ENCODE measurements at places on chromosomes 12 and 14.
A peak's percentile ranks its signal among the peaks of the same experiment; 100 is the strongest.

DNA sequence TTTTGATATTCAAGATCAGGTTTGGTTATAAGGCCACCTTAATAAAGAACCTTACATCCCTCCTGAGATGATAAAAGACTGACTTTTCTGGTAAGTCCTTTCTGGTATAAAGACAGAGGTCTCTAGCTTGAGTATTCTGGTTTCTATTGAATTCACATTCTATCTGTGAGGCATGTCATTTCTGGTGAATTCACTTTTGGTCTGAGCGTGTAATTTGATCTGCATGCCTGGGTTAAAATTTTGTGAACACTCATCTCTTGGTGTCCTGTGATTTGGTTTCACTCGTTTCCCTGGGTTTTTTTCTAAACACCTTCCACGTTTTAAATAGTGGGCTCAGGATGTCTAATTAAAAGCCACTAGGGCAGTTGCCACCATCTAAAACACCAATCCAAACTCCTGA, 12.2 kb downstream of the EIF5 start:
- H3K36me3 ChIP-seq, result peaks cover 23% of the 10 kb centered on the region
- H3K4me1 ChIP-seq, result peaks cover 16% of the 10 kb centered on the region
- DNase-seq, result no peak
- no peak overlapping the region for H3K4me3 ChIP-seq
- no peaks in the 10 kb centered on the region for H3K27me3 ChIP-seq

DNA sequence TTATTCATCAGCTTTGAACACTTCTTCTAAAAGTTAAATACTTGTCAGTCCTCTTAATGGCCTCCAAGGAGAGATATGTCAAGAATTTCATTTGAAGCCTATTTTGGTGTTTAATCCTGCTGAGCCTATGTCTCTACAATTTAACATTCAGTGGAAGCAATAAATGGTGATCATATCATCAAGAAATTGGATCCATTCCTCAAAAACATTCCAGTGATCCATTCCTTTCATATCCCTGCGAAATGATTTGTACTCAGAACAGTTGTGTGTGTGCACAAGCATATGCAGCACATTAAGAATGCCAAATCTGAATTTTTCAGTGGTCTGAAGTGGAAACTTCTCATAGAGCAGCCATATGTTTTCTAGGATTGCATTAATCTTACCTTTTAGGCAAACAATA, 373.7 kb upstream of the SYT1 start:
- H3K36me3 ChIP-seq, result no peaks in the 10 kb centered on the region
- no peaks in the 10 kb centered on the region for H3K27me3 ChIP-seq
- H3K4me3 ChIP-seq, result no peak overlapping the region
- no peaks in the 10 kb centered on the region for H3K4me1 ChIP-seq
- no peak overlapping the region for H3K27ac ChIP-seq
- no peak for DNase-seq

DNA sequence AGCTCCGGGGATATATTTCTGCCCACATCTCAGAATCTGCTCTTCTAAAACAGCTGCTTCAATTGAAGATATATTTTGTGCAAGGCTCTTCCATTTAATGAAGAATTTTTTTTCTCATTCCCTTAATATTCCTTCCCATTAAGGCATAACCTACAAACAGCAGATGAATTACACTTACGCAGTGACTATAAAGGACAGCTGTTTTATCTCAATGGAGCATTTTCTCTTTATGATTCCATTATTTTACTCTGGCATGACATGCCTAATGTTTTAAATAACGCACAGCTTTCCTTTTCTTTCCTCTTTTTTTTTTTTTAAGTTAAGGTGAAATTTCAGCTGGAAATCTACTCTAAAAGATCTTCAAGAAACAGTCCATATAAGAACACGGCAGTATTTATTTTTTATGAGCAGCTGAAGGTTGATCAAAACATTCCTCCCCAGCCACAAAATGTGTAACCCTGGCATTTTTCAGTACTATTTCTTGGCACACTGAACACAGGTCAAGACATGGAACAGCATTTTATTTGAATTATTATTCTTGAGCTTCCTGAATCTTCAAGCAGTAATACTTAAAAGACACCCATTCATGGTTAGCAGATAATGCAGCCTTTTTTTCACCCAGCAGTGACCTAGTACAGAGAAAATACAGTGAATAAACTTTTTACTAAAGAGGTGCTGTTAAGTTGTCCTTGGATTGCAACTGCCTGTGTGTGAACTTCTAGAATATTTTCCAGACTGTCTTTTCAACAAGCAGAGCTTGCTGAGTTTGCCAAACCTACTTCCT, 118.1 kb upstream of the FOXN3 start:
- no peak overlapping the region for H3K4me3 ChIP-seq
- no peaks in the 10 kb centered on the region for H3K4me1 ChIP-seq
- no peaks in the 10 kb centered on the region for H3K27me3 ChIP-seq
- no peak overlapping the region for H3K27ac ChIP-seq
- no peak for DNase-seq

- H3K4me1 ChIP-seq, result no peaks in the 10 kb centered on the region
- no peak for DNase-seq
- no peak overlapping the region for H3K4me3 ChIP-seq
- H3K36me3 ChIP-seq, result no peaks in the 10 kb centered on the region
- no peak overlapping the region for H3K27ac ChIP-seq
- no peaks in the 10 kb centered on the region for H3K27me3 ChIP-seq
These were observed 48.7 kb downstream of the RBM19 start for GRCh38 chr12:113917393-113917792.

- H3K4me1 ChIP-seq, result no peaks in the 10 kb centered on the region
- no peak overlapping the region for H3K27ac ChIP-seq
- H3K4me3 ChIP-seq, result no peak overlapping the region
- no peak for DNase-seq
- H3K27me3 ChIP-seq, result no peaks in the 10 kb centered on the region
These were observed 250.9 kb upstream of the OR4E1 start for GRCh38 chr14:21924479-21924878.

DNA sequence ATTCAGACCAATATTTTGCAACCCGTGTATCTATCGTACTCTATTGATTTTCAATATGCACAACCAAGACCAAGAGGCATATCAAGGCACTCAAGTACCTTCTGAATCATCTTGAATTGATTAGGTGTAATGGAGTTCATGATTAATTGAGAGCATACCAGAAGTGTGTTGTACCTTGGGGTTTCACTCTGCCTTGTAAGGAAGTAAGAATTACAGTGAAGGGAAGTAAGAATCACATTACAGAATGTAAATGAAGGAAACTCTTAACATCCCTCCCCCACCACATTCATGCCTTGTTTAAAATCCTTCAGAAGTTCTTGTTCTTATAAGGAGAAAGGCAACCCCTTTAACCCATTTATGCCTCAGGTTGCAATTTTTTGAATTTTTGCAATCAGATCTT, 5.4 kb upstream of the MGAT4C start:
- H3K27me3 ChIP-seq, result no peaks in the 10 kb centered on the region
- H3K4me1 ChIP-seq, result no peaks in the 10 kb centered on the region
- DNase-seq, result no peak
- no peak overlapping the region for H3K27ac ChIP-seq
- no peak overlapping the region for H3K4me3 ChIP-seq
- no peaks in the 10 kb centered on the region for H3K36me3 ChIP-seq

DNA sequence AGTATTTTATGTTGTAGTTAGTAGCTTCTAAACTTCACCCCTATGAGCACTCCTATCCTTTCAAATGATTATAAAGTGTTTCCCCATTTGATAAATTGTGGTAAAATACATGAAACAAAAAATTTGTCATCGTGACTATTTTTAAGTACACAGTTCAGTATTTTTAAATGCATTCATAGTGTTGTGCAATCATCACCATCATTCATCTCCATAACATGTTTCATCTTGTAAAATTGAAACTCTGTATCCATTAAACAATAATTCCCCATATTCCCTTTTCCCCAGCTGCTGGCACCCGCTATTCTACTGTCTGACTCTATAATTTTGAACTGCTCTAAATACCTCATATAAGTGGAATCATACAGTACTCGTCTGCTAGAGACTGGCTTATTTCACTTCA, 52.5 kb downstream of the ATP23 start:
- no peaks in the 10 kb centered on the region for H3K4me1 ChIP-seq
- no peak overlapping the region for H3K27ac ChIP-seq
- H3K36me3 ChIP-seq, result no peaks in the 10 kb centered on the region
- H3K27me3 ChIP-seq, result no peaks in the 10 kb centered on the region
- H3K4me3 ChIP-seq, result no peak overlapping the region

- H3K27me3 ChIP-seq, result no peaks in the 10 kb centered on the region
- H3K27ac ChIP-seq, result no peak overlapping the region
- DNase-seq, result no peak
- no peaks in the 10 kb centered on the region for H3K4me1 ChIP-seq
- no peak overlapping the region for H3K4me3 ChIP-seq
- no peaks in the 10 kb centered on the region for H3K36me3 ChIP-seq
These were observed 1.5 kb downstream of the BCL2L14 start for GRCh38 chr12:12072064-12072760.

- H3K36me3 ChIP-seq, result no peaks in the 10 kb centered on the region
- no peak overlapping the region for H3K4me3 ChIP-seq
- no peaks in the 10 kb centered on the region for H3K27me3 ChIP-seq
- DNase-seq, result peak; percentile 45
These were observed 24.0 kb upstream of the LGR5 start for GRCh38 chr12:71415336-71416231.

DNA sequence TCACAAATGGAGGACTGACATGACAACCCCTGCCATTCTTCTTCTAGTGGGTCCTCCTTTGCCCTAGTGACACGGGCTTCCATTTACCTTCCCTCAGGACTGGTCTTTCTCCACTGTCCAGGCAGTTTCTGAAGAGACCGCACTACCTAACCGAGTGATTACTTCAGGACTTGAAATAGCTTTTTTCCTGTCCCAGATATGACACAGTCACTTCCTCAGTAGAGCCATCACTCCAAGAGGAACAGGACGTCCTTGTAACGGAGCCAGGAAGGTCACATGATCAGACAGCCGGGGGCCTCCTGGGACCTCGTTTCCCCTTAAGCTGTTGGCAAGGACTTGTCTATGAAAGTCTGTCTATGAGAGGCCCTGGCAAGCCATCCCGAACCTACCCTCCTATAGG, 62.3 kb downstream of the FOS start:
- H3K4me3 ChIP-seq, result no peak overlapping the region
- H3K27ac ChIP-seq, result no peak overlapping the region
- DNase-seq, result no peak
- no peaks in the 10 kb centered on the region for H3K27me3 ChIP-seq
- no peaks in the 10 kb centered on the region for H3K36me3 ChIP-seq

DNA sequence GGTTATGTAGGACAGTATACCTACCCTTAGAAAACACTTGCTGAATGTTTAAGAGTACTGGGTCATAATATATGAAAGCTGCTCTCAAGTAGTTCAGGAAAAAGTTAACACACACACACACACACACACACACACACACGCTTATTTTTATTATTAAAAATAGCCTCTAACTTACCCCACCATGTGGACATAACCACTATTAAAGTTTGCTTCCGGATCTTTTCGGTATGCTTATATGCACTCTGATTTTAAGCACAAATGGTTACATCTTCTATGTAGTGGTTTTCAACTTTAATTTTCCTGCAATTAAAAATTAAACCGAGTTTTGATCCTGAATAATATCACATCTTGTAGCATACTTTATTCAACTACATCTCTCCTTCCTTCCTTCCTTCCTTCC, 84.9 kb upstream of the TRAF3 start:
- DNase-seq, result no peak
- no peaks in the 10 kb centered on the region for H3K27me3 ChIP-seq
- no peak overlapping the region for H3K27ac ChIP-seq

DNA sequence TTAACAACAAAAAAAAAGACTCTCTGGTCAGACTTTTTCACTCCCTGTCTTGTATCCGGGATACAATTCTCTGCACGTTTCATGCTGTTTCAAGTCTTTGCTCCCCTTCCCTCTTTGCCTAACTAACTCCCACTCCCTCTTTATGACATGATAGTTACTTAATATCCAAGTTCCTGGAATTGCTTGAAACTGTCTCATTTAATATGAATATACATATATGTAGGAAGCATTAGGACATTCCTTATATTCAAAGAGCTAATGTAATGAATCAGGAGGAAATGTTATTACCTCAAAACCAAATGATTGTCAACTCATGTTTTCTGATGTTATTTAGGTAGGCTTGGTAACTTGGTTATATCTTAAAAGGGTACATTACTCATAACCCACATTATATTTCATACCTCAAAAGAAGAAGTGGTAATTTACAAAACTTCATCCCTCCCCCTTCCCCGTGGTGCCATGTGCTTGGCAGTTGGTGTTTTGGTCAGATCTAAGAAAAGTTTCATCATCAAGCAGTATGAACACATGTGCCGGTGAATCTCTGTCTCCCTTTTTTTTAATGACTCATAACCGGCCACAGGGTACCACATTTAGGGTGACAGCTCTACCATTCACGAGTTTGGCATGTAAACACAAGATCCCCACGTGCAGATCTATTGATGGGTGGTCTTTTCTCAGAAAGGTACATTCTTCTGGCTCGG, 56.5 kb downstream of the HCAR2 start:
- H3K4me1 ChIP-seq, result no peaks in the 10 kb centered on the region
- H3K36me3 ChIP-seq, result no peaks in the 10 kb centered on the region
- H3K27ac ChIP-seq, result no peak overlapping the region

- no peaks in the 10 kb centered on the region for H3K27me3 ChIP-seq
- no peak for DNase-seq
- H3K36me3 ChIP-seq, result no peaks in the 10 kb centered on the region
- no peak overlapping the region for H3K27ac ChIP-seq
- H3K4me1 ChIP-seq, result no peaks in the 10 kb centered on the region
These were observed 539.7 kb downstream of the SNAPC1 start for GRCh38 chr14:62301911-62302310.

GRCh38 chr12:79056775-79057174, 192.2 kb downstream of the SYT1 start:
- no peaks in the 10 kb centered on the region for H3K36me3 ChIP-seq
- no peak overlapping the region for H3K4me3 ChIP-seq
- H3K27ac ChIP-seq, result no peak overlapping the region

- no peak overlapping the region for H3K4me3 ChIP-seq
- H3K27me3 ChIP-seq, result no peaks in the 10 kb centered on the region
- no peaks in the 10 kb centered on the region for H3K36me3 ChIP-seq
- no peak overlapping the region for H3K27ac ChIP-seq
- DNase-seq, result no peak
These were observed 109.4 kb downstream of the DACT1 start for GRCh38 chr14:58747181-58747580.

DNA sequence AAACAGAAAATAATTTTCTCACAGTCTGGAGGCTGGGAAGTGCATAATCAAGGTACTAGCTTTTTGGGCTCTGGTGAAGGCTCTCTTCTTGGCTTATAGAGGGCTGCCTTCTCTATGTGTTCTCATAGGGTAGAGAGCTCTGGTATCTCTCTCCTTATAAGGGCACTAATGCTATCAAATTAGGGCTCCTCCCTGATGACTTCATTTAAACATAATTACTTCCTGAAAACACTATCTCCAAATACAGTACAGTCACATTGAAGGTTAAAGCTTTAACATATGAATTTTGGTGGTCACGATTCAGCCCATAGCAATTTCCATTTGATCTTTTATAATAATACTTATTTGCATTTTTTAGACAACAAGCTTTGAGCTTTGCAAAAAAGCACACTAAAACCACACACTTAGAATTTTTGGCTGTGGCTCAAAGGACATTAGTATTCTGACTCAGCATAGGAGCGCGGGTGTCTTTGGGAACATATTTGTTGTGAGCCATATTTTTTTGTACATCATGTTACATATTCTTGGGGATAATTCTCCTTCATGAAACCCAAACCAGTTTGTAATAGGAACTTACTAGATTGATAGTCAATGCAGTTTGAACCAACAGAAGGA, 808.1 kb upstream of the FBXO33 start:
- no peak for DNase-seq
- no peak overlapping the region for H3K4me3 ChIP-seq
- H3K27ac ChIP-seq, result no peak overlapping the region
- H3K27me3 ChIP-seq, result no peaks in the 10 kb centered on the region
- H3K4me1 ChIP-seq, result no peaks in the 10 kb centered on the region

Data from Panc1 (cell line).